ENCODE measurements at places on chromosomes 2 and 18.

DNA sequence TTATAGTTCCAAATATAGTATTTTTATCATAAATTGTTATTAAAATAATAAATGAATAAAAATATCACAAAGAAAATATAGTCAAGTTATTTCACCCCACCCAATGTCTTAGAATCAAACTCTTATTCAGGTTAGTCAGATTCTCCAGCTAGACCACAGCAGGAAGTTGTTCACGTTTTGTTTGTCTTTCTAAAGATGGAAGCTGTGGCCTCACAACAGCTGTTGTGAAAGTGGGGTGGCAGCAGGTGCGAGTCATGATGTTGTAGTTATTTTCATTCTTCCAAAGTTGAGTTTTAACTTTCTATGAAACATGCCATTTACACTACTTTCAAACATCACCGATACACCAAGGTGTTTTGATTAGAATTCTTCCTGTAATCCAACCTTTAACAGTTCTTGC lies 272.9 kb downstream of the SLC8A1 start:
- DNase-seq: no peak

- DNase-seq: no peak
Measured at GRCh38 chr18:12868576-12868975, 15.5 kb downstream of the PTPN2 start.

- DNase-seq: no peak
Measured at GRCh38 chr2:11408959-11409571, 56.9 kb downstream of the E2F6 start.

DNA sequence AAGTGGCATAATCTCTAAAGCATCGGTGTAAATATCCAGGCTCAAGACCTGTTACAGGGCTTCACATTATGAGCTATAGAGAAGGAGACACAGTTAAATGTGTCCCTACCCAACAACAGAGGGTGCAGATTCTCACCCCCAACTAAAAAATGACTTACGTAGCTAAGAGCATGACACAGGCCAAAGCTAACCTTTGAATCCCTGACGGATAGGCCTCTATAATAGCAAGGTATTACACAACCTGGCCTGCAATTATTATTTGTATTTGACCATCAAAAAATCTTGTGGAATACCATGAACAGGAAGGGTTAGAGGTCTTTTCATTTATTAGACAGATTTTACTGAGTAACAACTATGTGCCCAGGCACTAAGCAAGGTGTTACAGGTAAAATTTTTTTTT lies 45.1 kb downstream of the RNU4ATAC start:
- DNase-seq: no peak

GRCh38 chr18:30280861-30281470 lies 761.6 kb downstream of the DSC3 start:
- peak; percentile 56 for DNase-seq

DNA sequence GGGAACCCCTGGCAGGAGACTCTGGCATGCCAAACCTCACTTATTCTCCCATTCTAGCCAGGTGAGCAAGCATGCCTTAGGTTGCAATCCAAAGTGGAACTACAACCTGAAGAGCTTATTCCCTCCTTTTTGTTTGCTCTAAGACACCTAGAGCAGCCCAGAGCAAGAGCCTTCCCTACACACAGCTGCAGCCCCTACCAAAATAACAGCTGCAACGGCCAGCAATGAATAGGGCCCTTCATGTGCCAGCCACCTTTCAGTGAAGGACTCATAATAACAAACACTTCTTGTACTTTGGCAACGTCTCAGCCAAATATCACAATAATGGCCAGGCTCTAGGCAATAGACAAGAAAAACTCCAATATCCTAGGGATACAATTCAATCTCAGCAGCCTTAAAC lies 178.7 kb downstream of the ALK start:
- no peak for DNase-seq

GRCh38 chr18:70333757-70334156 lies 44.9 kb downstream of the SOCS6 start:
- no peak for DNase-seq

DNA sequence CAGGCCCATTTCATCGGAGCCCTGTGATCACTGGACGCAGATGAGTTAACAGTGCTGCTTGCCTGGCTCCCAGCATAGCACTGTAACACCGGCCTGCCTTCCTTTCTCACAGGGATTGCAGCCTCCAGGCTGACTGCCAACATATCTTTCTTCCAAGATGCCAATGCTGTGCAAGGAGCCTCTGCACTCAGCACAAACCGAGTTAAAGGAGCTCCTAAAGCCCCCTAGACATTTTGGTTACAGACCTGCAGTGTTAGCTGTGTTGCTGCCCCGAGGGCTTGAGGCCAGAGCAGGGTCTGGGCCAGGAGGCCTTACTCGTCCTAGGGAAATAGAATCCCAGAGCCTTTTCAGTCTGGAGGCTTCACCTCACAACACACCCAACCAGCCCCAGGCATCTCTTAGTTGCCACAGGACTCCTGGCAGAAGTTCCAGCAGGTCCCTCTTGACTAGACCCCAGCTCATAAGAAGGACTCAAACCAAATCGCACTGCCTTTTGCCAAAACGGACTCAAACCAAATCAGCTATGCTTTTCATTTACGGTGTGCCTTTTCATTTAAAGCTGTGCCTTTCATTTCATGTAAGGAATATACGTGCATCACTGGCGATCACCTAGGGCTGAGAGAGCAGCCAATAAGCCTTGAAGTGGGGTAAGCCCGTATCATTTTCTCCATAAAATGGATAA lies 58.4 kb upstream of the EML4 start:
- DNase-seq: no peak

- no peak for DNase-seq
Measured at GRCh38 chr2:160621748-160622147, 128.1 kb upstream of the RBMS1 start.

DNA sequence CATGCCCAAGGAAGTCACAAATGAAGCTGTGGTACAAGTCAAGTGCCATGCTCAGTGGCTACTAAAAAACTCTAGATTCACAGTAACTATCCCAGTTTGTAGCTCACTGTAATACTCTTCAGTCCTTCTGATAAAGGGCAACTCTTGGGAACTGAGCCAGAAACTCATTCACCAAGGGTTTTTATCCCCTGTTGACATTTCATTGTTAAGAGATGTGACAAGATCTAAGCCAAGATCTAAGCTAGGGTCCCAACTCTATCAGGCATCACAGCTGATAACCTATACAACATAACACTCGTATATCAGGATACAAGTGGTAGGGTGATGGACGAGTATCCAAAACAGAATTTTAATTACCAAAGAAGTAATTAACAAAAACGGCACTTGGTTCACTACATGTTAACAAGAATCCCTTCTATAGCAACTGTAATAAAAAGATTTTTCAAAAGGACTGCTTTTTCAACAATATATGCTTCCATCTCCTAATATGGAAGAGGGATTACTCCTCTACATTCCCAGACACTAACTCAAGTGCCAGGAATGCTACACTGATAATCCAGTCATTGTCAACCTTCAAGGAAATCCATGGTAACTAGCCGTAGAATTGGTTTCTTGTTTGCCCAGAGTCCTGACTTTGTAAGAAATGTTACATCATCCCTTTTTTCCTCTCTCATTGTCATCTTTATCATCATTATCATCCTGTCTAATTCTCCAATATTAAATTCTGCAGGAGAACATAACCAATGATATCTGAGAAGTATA lies 111.7 kb downstream of the CDH2 start:
- no peak for DNase-seq

DNA sequence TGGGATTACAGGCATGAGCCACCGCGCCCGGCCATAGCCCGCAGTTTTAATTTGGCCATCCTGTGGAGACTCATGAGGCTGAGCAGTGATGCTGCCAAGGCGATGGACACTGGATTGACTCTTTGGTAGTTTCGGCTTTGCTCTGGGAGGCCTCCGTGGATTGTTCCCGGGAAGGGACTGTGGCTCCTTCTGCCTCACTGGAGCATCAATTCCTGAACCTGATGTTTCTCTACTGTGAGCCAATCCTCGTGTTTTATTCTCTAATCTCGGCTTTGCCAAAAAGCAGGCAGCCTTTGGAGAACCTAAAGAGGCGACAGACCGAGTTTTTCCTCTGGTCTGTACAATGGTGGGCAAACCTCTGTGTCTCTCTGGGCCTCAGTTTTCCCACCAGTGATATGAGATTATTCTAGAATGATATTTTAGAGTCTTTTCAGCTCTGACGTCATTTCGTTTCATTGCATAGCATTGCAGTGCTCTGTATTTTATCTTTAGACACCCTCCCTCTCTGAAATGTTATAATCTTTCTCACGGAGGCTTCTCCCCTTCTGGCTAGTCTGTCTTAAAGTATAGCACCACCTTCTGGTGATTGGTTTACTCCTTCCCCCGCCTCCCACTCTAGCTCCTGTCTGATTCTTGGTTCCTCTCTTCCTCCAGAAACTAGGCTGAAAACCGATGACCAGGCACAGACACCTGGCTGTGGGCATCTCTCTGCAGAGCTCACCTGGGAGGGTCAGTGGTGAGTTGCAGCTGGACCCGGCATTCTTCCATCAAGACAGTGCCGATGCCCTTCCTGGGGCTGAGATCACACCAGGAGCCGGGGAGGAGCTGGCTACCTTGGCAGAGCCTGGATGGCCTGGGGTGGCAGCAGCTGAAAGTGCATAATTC lies 341.3 kb downstream of the MYCN start:
- DNase-seq: no peak

GRCh38 chr18:54957996-54958395 lies 1.3 kb downstream of the CCDC68 start:
- no peak for DNase-seq

GRCh38 chr18:34380326-34380725 lies 155.6 kb upstream of the NOL4 start:
- DNase-seq: no peak

DNA sequence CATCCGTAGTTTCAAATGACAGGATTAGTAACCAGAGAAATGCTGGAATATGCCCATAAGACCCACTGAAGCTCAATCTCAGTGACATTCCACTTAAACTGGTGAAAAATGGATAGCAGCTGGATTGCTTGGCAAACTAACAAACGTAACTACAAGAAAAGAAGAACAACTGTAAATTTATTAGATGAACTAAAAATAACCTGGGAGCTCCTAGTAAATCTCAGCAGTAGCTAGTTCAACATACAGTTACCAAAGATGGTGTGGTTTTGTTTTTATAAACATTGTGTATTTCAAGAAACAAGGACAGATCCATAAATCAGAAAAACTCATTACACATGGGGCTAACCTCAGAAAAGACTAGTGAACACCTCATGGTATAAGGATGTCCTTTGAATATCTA lies 531.9 kb downstream of the XIRP2 start:
- no peak for DNase-seq

DNA sequence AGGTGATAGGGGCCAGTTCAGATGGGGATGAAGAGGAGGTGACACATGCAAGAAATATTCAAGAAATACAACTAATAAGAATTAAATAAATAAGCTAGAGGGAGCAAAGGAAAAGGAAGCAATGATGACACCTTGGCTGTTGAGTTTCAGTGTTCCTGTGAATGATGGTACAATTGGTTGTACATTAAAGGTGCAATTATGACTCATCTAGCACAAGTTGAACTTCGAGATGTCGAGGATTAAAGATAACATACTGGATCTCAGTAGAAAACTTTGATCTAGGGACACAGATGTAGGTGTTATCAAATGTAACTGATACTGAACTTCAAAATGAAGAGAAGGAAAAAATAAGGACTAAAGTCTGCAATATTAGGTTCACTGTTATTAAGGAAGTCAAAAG lies 760.6 kb upstream of the CHAC2 start:
- no peak for DNase-seq

GRCh38 chr2:163574309-163574708 lies 161.5 kb downstream of the FIGN start:
- DNase-seq: no peak

- no peak for DNase-seq
Measured at GRCh38 chr18:77049938-77050337, 82.6 kb downstream of the MBP start.

GRCh38 chr2:237682856-237683670 lies 55.7 kb downstream of the LRRFIP1 start:
- DNase-seq: no peak

DNA sequence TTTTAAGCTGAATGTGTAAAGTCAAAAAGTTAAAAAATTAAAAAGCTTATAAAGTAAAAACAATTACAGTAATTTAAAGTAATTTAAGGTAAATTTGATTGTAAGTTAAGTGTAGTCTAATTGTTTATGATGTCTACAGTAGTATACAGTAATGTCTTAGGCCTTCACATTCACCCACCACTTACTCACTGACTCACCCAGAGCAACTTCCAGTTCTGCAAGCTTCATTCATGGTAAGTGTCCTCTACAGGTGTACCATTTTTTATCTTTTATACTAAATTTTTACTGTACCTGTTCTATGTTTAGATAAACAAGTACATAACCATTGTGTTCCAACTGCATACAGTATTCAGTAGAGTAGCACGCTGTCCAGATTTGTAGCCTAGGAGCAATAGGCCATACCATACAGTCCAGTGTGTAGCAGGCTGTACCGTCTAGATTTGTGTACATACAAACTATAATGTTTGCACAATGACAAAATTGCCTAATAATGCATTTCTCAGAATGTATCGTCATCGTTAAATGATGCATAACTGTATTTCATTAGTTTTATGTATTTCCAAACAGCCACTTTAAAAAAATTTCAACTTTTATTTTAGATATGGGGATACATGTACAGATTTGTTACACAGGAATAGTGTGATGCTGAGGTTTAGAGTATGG lies 319.3 kb downstream of the DYSF start:
- no peak for DNase-seq

DNA sequence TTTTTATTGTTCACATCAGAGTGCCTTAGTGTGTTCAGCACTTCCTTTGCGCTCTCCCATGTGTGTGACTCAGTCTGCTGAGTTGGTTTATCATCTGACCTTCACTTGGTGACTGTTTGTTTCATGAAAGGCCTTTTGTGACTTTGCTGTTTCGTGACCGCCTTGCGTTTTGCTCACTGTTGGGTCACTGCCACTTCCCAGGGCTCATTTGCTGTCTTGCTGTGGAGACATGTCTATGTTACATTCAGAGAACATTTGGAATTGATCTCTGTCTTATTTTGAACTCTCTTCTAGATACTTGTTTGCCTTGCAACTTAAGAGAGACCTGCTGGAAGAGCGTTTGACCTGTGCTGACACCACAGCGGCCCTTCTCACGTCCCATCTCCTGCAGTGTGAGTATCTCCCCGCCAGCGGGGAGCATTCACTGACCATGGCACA lies 54.7 kb downstream of the FARP2 start:
- no peak for DNase-seq
